ENCODE measurements at places on chromosomes 1 and 21. TPM values are rescaled to one million over a fixed set of nuclear protein-coding genes. Genes with fewer than 3 reads are reported as not detected.

GRCh38 chr1:68746378-68746777 lies 249.5 kb upstream of the DEPDC1 start:
- no peaks in the 10 kb centered on the region for H3K27me3 ChIP-seq
- no peaks in the 10 kb centered on the region for H3K4me1 ChIP-seq
- no peak overlapping the region for H3K27ac ChIP-seq

- H3K4me3 ChIP-seq, result no peak overlapping the region
- no peak for DNase-seq
- peaks cover 5% of the 10 kb centered on the region for H3K4me1 ChIP-seq
- no peaks in the 10 kb centered on the region for H3K27me3 ChIP-seq
- no peaks in the 10 kb centered on the region for H3K36me3 ChIP-seq
- no peak overlapping the region for H3K27ac ChIP-seq
Measured at GRCh38 chr1:101371259-101371658, 134.4 kb downstream of the S1PR1 start.

DNA sequence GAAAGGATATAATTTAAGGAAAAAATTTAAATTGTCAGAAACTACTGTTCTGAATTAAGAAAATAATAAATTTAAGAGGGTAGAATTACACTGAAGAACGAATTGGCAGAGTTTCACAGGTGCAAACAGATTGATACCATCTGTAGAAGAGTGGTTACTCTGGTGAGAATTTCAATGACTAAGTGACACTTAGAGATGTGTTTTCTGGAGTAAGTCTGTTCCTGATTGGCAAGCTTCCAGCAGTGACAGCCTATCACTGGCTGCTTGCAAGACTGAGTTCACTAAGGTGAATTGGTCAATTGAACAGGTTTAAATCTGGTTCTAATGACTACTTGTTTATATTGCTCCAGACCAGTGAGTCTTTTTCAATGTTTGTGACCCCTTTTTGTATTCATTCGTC lies 838.2 kb upstream of the RGS18 start:
- DNase-seq, result no peak
- no peaks in the 10 kb centered on the region for H3K36me3 ChIP-seq
- no peaks in the 10 kb centered on the region for H3K4me1 ChIP-seq
- H3K4me3 ChIP-seq, result no peak overlapping the region
- no peak overlapping the region for H3K27ac ChIP-seq
- H3K27me3 ChIP-seq, result no peaks in the 10 kb centered on the region

Gene SAMD13
- 2.0 TPM for total RNA-seq

Measured in left ventricle myocardium inferior (tissue), 1 donor.